ENCODE measurements at places on chromosomes 16 and 17. TPM values are rescaled to one million over a fixed set of nuclear protein-coding genes. Genes with fewer than 3 reads are reported as not detected.

GRCh38 chr17:43791589-43791988, 11.4 kb downstream of the CFAP97D1 start:
- DNase-seq, result no peak

The HOXB9 gene
- total RNA-seq, result 0.85 TPM

- DNase-seq, result no peak
These were observed 22.2 kb upstream of the PEMT start for GRCh38 chr17:17613708-17614114.

The KRT36 gene
- not detected for total RNA-seq
